ENCODE measurements at places on chromosomes 3 and 15.

DNA sequence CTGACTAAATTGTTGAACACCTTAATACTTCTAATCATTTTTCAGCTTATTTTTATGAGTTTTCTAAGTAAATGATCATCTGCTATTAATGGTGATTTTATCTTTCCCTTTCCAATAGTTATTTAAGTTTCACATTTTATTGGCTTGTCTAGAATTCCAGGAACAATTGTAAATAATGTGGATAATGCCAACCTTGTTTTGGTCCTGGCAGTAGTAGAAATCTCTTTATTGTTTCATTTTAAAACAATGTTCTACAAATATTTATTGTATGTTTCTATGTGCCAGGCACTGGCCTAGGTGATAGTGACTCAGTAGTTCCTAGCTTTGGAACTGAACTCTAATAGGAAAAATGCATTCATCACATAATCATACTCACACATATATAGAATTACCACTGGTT, 264.1 kb downstream of the ADAMTSL3 start:
- no peak for DNase-seq

GRCh38 chr3:183375787-183376186, 52.6 kb downstream of the MCF2L2 start:
- DNase-seq = no peak

DNA sequence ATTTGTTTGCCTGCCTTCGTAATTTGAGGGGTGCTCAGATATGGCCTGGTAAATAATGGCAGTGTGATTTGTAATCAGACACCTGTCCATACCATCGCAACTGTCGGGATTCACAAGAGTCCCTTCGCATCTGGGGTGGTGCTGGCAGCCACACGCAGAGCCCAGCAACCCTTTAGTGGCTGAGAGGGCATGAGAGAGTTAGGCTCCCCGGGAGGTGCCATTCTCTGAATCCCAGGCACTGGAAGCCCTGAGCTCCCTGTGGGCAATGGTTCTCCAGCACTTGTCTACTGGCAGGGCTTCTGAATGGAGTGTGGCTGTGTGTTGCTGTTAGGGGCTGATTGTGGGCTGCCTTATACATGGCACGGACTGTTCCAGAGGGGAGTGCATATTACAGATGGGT, 230.1 kb downstream of the EBLN2 start:
- no peak for DNase-seq

DNA sequence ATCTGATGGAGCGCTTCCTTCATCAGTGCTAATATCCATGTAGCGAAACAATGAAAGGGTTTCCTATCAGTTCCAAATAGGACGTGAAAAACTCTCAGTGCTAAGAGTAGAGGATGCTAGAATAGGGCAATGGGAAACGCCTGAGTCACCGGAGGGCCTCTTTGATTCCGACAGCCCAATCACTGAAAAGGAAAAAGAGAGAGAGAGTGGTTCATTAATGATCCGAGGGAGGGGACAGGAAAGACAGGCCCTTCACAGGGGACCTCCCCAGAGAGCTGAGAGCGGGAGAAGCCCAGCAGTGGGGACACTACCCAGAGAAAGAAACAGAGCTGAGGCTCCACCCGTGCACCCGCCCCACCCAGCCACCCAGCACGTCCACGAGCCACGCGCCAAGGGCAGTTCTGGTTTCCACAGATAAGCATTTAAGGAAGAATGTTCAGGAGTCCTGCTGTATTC, 76.9 kb downstream of the RPN1 start:
- DNase-seq = no peak

DNA sequence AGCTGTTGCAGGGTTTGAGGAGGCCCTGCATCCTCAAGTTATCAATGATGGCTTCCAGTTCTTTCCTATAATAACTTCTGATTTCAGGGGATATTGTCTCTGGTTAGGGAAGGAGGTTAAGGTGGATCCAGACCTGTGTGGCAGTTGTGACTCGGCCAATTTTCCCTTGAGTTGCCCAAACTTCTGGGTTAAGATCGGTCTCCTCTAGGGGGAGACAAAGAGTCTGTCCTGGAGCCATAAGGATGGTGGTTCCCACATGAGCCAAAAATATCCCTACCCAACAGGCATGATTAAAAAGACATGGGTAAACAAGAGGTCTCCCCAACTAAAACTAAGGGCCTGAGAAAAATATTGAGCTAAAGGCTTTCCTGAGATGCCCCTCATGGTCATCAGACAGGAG, 227.5 kb upstream of the MDFIC2 start:
- no peak for DNase-seq

- peak; percentile 12 for DNase-seq
Observed at GRCh38 chr15:79849789-79850188, 47.0 kb downstream of the MTHFS start.

DNA sequence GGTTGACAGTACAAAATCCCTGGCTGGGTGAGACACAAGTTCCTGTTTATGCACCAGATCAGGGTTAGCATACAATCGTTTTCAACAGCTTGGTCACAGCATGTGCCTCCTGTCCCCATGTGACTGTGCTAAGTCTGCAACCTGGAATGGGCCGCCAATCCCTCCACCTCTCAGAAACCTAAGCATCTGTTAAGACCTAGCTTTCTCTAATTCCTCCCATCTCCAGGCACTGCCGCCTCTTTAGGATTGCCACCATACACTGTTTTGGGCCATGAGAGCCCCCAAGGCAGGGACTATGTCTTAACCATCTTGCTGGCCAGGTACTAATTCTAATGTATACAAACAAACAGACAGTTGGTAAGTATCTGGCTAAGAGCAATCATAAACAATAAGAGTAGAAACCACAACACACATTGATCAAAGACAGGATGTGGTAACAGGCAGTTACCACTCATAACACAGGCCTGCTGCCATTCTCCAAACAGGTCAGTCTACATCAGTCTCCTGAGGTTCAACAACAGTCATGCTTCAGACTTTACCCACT, 25.6 kb downstream of the SEC22C start:
- DNase-seq = peak; percentile 74

DNA sequence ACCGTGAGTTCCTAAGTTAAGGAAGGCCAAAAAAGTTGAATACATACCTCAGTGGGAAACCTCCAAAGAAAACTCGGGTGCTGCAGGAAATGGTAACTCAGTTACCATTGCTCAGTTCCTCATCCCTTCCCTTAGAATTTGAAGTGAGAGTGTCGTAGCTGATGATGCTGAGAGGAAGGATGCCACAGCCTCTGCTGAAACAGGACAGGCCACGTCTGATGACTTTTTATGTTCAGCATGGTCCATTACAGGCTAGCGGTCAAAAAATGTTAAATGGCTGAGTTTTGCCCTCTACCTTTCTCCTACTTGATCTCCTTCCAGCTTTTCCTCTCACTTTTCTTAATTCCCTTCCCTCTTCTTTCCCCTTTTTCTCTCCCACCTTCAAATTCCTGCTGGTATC, 135.5 kb downstream of the GHSR start:
- no peak for DNase-seq

DNA sequence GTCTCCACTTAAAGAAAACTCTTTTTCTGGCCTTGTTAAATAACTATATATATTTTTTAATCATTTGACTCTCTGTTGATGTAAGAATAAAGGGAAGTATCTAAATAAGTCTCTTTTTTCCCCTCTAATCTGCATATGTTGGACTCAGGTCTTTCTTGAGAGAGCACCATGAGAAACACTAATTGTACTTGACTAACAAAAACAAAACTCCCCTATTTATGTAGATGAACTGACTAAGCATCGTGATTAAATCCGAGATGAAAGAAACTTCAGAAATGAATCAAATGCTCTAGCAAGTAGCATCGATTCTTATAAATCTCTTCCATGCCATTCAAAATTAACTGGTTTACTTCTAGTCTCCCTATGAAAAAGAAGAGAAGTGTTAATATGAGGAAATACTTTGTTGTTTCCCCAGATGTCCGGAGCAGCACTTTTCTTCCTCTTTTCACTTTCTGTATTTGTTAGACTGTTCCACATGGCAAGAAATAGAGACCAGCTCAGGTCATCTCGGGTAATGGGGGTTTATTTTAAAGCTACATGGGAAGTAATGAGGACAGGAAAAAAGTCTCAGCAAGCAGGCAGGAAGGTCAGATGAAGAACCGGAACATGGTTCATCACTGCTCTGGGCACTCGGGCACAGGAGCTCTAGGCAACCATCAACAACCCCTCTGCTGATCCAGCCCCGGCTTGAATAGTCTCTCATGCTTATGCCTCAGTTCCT, 288.3 kb downstream of the CNTN6 start:
- DNase-seq = no peak

- DNase-seq = no peak
Observed at GRCh38 chr15:74627766-74628165, 12.1 kb downstream of the CLK3 start.

DNA sequence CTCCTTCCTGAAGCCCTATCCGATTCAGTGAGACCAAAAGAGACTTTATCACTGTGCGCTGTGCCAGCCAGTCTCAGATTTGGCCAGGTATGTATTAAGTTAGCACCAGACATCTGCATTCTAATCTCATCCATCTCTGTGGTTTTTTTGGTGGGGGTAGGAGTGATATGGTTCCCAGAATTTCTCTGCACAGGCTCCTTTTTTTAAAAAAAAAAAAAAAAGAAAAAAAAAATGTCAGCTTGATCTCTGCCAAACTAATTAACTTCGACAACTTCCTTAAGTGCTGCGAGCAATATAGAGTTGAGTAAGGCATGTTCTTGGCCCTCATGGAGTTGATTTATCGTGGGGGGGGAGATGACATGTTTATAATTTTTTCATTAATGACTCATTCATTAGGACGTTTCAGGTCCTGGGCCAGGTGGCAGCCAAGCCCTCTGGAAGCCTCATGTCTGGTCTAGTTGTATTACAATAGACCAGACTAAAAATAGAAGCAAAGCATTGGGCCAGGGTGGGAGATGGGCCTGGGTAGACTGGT, 12.9 kb downstream of the SLCO3A1 start:
- no peak for DNase-seq

DNA sequence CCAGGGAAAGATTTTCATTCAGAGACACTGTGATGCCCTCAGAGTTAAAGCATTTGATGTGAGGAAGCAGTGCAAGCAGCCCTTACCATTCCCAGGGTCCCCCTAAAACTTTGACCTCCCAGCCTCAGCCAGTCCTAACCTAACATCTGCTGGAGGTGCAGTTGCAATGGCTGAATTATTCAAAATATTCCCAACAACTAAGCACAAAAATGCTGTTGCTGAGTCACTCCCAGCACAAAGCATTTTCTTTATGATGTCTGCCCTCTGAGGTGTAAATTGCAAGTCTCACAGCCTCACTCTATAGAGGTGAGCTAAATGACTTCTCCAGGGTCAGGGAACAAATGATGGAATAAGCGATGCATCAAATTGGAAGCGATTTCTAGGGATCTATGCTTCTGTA, 6.4 kb upstream of the REC114 start:
- DNase-seq = no peak

- no peak for DNase-seq
Observed at GRCh38 chr3:85706130-85706529, 747.3 kb downstream of the CADM2 start.

- DNase-seq = no peak
Observed at GRCh38 chr15:74843891-74844299, 939 bp upstream of the ULK3 start.

DNA sequence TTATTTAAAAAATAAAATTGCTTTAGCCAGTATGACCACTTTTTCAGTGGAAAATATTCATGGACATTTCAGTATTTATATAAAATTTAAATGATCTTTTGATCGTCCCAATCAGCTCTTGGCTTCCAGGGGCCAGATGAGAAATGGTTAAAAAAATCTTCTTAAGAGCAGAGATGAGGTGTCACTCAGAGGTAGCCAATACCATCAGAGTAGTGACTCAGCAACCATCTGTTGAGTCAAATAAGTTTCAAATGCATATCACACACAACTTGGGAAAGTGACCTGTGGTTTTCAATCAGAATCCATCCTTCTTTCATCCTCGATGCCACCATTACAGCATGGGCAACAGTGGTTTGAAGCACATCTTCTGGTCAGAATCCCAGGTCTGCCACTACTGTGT, 958.8 kb upstream of the NR2F2 start:
- DNase-seq = no peak

- DNase-seq = no peak
Observed at GRCh38 chr3:43214616-43215015, 71.7 kb upstream of the SNRK start.

GRCh38 chr3:172746475-172746874, 4.1 kb upstream of the ECT2 start:
- DNase-seq = no peak

- DNase-seq = no peak
Observed at GRCh38 chr3:122263058-122263457, 62.0 kb upstream of the CSTA start.

- DNase-seq = no peak
Observed at GRCh38 chr3:108200024-108200423, 22.2 kb downstream of the IFT57 start.

- no peak for DNase-seq
Observed at GRCh38 chr3:9828801-9829755, 14.7 kb downstream of the RPUSD3 start.

DNA sequence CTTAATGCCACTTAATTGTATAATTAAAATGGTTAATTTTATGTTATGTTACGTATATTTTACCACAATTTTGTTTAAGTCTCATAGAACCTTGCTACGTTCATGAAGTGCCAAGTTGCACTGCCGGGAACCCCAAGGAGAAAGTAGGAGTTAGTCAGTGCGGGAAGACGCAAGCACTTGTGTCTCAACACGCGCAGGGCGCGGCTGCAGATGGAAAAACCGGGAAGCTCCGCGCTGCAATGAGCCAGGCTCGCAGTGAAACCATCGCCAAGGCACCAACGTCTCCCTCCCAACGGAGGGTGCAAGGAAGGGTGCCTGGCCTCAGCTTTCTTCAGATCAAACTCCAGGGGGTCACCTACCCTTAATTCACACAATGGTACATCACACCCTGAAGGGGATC, 21.6 kb downstream of the MAGI1 start:
- DNase-seq = no peak

GRCh38 chr3:126961191-126961790, 21.6 kb upstream of the PLXNA1 start:
- no peak for DNase-seq

DNA sequence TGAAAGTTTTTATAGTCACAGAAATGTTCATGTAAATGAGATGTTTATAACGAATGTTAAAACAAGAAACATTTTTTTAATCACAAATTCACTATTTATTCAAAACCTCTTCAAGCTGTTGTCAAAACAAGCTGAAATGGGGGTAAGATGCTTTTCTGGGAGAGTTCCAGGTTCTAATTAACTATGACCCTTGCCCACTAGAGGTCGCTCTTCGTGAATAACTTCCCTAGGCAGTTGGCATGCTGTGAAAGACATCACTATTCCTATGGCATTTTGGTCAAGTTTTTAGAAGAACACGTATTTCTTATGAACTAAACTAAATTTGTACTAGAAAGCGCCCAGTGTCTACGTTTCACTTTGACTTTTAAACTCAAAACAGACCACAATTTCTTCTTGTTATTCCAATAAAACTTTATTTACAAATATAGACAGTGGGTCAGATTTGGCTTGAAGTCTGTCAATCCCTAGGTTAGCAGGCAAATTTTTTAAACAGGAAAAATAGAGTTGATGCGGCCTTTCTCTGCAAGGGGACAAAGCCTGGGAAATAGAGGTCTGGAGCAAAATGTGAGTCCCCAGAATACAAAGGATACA, 62.8 kb upstream of the CMTM8 start:
- DNase-seq = peak; percentile 32

- DNase-seq = no peak
Observed at GRCh38 chr3:98612587-98612986, 19.2 kb upstream of the CPOX start.
